ENCODE measurements at places on chromosomes 1 and 21.

DNA sequence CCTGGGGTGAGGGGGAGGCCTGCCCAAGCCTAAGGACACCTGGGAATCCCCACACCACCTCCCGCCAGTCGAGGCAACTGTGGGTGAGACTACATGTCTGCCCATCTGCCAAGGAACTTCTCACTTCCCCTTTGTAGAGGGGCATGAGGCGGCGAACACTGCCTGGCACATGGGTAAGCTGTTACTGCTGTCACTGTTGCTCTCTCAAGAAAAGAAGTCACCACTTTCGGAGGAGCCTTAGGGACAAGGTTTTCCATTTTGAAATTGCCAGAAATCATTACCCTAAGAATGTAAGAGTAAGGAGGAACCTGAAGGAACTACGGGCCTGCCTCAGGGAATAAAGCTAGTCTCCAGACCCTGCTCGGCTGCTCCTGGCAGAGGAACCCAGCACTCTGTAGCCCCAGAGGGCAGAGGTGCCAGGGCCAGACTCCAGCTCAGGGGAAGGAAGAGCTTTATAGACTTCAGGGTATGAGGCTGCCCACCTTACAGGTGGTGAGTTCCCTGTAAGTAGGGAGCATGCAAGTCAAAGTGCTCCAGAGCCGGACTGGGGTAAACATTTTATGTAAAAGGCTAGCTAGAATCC, 23.3 kb downstream of the SLC2A1 start:
- peak; percentile 74 for DNase-seq

GRCh38 chr1:119314001-119314796, 54.4 kb upstream of the HAO2 start:
- no peak for DNase-seq

- DNase-seq, result no peak
These were observed 7.2 kb downstream of the FBXO6 start for GRCh38 chr1:11671205-11671543.

- DNase-seq, result no peak
These were observed 71.9 kb downstream of the PLA2G4A start for GRCh38 chr1:186900539-186901237.

- no peak for DNase-seq
These were observed 11.4 kb upstream of the TSNAX start for GRCh38 chr1:231517076-231517475.

- DNase-seq, result no peak
These were observed 163.9 kb downstream of the AKT3 start for GRCh38 chr1:243686159-243686558.

GRCh38 chr1:231899713-231900435, 273.3 kb downstream of the DISC1 start:
- no peak for DNase-seq

GRCh38 chr21:25563361-25564116, 43.7 kb downstream of the MRPL39 start:
- DNase-seq, result peak; percentile 22

- DNase-seq, result no peak
These were observed 94.1 kb downstream of the ERG start for GRCh38 chr21:38404177-38404576.

DNA sequence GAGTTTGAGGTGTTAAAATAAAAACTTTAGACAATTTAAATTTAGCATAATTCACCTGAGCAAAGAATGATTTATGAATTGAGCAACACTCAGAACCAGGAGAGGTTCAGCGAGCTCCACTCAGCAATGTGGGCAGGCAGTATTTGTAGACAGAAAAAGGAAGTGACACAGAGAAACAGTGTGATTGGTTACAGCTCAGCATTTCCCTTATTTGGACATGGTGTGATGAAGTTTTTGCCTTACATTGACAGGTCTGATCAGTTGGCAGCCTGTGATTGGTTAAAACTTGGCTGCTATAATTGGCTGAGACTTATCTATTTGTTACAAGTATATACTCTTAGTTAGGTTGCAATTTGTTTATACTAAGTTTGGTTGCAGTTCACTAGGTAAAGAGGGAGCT, 621.2 kb upstream of the PRMT6 start:
- no peak for DNase-seq

Data from CD4-positive, alpha-beta T cell treated with Interferon gamma for 1 hour (primary cell).